Stimulated activated CD8-positive, alpha-beta memory T cell treated with anti-CD3 and anti-CD28 coated beads, Interleukin-2, amount 100 ng/mL, for 1 hour (primary cell): ENCODE measurements at places on chromosomes 12 and 14.

DNA sequence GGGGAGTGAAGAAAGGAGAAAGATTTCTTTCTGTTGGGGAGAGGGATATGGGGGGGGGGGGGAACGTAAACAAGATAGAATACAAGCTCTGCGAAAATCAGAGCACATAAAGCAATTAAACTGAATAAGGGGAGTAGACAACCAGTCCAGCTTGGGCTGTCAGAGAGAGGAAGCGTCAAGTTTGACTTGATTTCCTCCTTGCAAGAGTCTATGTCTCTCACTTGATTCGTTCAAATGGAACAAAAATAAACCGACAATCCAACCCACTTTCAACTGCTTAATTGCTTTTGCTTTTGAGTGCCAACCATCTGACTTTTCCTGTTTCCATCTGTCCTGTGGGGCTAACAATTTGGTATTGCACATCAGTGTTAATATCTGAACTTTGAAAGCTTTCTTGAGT is 942 bp downstream of the SYT1 start:
- DNase-seq = no peak

- DNase-seq = no peak
Measured at GRCh38 chr12:67241482-67241881, 27.7 kb upstream of the CAND1 start.

DNA sequence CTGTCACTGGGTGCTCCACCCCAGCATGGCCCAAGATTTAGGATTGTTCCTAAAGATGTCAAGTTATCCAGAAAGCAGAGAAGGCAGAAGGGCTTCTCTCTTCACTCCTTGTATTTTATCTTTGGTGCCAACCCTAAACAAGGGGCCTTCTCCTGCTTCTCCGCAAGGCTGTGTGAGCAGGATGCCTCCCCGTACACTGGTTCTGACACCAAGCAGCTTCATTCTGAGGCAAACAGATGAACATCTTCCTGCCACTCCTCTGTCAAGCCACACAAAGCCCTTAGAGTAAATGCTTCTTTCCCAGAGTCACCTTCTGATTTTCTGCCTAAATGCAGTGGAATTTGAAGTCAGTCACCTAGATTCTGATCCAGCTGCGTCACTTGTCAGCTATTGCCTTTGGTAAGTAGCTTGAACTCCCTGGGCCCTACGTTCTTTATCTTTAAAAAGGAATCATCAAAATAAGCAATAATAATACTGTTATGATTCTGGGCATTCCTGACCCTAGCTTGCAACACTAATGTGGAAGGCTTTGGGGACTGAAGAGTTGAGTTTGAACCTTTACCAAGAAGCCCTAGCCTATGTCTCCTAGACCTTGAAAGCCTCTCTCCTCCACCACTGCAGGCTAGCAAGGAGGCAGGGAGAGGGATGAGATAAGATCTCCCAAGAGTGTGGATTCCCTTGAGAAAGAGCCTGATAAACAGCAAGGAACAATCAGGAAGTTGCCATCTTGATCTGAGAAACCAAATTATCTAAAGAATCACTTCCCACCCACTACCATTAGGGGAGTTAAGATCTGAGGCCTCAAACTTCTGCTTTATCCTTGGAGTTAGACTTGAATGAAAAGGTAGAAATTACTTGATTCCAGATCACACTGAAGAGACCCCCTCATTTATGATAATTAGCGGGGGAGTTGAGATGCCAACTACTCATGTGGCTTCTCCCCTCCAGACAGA is 5.7 kb downstream of the KRT73 start:
- no peak for DNase-seq

DNA sequence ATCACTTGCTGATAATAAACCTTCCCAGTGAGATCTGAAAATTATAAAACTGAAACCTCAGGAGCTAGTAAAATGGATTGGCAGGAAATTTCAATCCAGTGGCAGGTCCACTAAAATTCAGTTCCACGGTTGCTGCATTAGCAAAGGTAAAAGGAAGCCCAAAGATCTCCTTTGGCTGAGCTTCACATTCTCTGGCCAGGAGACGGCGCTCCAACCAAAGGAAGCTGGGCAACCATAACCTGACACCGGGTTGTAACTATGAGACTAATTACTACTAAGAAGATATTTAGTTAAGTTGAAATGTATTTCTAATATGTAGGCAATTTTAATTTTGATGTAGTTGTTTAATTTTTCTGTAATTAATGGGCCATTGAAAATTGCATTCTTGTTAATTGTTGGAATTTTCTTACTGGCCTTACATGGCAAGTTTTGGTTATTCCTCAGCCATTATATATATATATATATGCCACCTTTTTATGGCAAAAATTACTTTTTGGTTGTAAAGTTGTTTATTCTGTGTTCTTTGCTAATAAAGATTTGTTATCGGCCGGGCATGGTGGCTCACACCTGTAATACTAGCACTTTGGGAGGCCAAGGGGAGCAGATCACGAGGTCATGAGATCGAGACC is 17.0 kb downstream of the OR8S1 start:
- DNase-seq = no peak

DNA sequence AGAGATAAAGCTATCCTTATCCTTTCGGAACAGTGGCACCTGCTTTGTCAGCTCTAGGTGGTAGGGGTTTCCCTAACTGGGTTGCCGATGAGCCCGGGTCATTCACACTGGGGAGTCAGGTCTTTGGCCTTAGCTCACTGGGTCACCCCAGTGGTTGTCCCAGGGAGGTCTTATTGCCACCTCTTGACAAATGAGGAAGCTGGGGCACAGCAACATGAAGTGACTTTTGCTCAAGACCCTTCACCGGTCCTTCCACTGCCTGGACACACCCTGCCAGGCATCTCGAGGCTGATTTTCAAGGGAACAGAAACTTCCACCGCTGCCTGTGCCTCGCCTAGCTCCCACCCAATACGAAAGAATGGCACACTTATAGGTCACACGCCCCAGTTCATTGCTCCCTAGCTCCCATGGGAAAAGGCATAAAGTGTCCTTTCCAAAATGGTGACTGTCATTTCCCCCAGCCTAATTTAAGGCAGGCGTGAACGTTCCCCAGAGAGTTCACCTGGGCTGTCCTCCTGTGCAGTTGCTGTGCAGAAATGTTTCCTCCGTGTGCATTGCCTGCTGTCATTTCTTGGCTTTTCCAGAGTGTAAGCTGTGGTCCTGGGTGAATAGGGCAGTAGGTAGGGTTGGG is 156.1 kb upstream of the CCND2 start:
- no peak for DNase-seq
